ENCODE measurements at places on chromosomes 1 and 21.

DNA sequence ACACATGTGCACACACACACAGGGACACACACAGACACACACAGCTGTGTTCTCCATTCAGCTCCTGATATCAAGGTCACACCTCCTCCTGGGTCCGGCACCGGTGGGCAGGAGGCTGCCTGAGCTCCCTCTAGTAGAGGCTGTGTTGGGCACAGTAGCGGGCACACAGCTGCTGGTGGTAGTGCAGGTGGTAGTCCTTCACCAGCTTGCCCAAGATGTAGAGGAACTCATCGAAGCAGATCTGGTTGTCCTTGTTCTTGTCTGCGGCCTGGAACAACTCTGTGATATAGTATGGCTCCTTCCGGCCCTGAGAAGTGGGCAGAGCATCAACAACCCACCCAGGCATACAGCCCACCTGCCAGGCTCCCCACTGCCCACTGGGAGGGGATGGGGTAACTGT is 5.6 kb upstream of the S100A8 start:
- no peak for DNase-seq

DNA sequence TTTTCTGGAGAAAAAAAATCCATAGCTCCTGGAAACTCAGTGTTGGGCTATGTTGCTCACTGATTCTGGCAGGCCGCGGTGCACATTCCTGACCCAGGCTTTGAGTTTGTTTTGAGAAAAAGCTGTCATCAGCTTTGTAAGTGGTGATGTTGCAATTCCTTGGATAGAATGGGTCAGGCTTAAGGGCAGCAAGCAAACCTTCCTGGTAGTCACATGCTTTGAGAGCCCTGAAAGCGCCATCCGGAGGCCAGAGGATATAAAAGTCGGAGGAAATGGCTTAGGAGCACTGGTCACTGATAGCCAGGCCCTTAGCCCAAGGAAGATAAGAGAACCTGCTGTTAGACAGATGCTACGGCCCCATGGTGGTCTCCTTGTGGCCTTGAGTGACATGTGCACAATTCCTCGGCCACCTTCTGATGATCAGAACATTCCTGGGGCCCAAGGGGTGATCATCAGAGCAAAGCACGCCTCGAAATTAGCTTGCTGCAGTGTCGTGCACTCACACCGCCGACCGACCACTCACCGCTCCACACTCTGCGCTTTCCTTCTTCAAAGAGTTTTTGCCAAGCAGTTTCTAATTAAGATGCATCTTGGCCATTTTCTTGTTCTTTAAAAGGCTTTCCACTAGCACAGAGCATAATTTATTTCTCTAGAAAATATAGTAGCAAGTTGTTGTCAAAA is 78.6 kb downstream of the MAN1C1 start:
- peak; percentile 28 for DNase-seq

DNA sequence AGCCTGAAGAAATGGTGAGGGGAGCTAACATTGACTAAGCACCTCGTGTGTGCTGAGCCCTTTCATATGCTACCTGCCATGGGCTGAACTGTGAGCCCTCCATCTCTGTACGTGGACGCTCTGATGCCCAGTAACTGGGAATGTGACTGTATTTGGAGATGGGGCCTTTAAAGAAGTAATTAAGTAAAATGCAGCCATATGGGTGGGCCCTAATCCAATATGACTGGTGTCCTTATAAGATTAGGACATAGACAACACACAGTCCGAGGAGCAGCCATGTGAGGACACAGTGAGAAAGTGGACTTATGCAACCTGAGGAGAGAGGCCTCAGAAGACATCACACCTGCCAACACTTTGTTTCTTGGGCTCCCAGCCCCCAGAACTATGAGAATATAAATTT is 92.7 kb upstream of the ATP1B1 start:
- DNase-seq: no peak

GRCh38 chr21:27643326-27643725 is 676.4 kb upstream of the ADAMTS5 start:
- no peak for DNase-seq

- no peak for DNase-seq
Observed at GRCh38 chr1:232767305-232768074, 37.7 kb upstream of the MAP10 start.

GRCh38 chr1:232111611-232112010 is 485.0 kb downstream of the DISC1 start:
- DNase-seq: no peak

GRCh38 chr1:150508982-150509381 is 1.1 kb downstream of the ECM1 start:
- DNase-seq: no peak
